Hematopoietic multipotent progenitor cell treated with erythropoietin and hydrocortisone succinate and interleukin-3 and kit ligand, for 8 days (in vitro differentiated cells): ENCODE measurements at places on chromosomes 13 and 19.
A peak's percentile ranks its signal among the peaks of the same experiment; 100 is the strongest.

DNA sequence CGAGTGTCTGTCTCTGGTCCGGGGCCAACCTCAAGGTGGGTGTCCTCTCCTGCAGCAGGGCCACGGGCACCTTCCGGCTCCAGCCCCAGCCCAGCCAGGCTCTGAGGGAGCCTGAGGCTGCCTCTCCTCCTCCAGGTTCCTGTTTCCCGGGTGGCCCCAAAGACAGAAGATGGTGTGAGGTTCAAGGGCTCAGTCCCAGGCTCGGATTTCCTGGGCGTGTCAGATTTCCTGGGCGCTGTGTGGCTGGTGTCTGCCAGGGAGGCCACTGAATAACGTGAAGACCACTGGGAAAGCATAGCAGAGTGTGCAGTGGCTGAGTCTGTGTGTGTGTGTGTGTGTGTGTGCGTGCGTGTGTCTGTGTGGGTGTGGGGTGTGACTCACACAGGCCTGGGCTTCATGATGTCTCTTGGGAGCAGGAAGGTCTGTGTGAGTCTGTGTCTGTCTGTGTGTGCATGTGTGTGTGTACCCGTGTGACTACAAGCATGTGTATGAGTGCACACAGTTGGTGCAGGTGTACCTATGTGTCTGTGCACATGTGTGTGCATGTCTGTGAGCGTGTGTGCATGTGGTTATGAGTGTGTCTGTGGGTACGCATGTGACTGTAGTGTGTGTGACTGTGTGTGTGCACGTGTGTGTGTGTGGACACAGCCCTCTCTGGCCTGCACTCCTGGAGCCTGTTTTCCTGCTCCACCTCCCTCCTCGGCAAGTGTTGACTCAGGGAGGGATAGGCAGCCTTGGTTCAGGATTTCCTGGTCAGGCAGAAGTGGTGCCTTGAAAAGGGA is 28.3 kb downstream of the CEBPA start:
- no peak for DNase-seq

- no peak for DNase-seq
Measured at GRCh38 chr19:41319500-41320184, 9.7 kb downstream of the CCDC97 start.

DNA sequence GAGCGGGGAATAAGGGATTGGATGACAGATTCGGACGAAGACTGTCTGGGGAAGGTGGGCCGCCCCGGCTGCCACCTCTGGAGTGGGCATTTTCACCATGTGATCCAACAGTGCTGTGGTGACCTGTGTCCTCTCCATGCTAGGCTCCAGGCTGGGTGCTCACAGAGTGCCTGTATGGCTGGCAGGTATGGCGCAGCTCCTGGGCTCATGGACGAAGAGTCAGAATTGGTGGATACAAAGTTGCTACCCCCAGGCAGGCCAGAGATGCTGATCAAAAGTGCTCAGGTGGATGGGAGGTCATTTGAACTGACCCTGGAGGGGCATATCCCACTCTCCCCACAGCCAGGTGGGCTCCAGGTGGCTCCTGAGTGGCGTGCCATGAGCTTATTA is 111.3 kb upstream of the UQCRFS1 start:
- no peak for DNase-seq

- DNase-seq: no peak
Measured at GRCh38 chr19:5291588-5292193, 48.9 kb downstream of the PTPRS start.

- no peak for DNase-seq
Measured at GRCh38 chr13:79440958-79441528, 35.0 kb upstream of the RBM26 start.

GRCh38 chr19:34639491-34640085 is 37.4 kb downstream of the SCGB2B2 start:
- peak; percentile 79 for DNase-seq

DNA sequence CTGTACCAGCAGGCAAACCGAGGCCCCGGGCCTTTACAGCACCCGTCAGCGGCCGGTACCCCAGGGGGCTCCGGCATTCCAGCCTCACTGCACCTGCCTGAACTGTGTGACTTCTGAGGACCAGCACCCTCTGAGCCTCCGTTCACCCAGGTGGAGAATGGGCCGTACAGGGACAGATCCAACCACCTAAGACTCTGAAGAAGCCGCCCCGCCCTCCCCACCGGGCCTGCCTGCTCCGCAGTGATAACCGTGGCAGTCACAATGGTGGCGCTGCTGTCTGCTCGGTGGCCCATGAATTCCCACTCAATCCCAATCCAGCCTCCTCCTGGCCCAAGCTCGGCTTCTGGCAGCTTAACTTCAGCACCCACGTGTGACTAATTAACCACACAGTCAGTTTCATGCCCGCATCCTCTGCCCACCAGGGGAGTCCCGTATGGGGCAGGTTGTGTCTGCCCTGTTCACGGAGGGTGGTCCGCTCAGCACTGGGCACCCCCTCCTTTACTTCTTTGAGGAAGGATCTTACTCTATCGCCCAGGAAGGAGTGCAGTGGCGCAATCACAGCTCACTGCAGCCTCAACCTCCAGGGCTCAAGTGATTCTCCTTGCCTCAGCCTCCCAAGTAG is 3.4 kb downstream of the TCF3 start:
- DNase-seq: peak; percentile 69

- DNase-seq: no peak
Measured at GRCh38 chr19:50974702-50975556, 5.5 kb upstream of the KLK6 start.

GRCh38 chr19:30153326-30154210 is 211.5 kb downstream of the URI1 start:
- no peak for DNase-seq

GRCh38 chr13:97125810-97126738 is 96.1 kb upstream of the MBNL2 start:
- no peak for DNase-seq

- DNase-seq: no peak
Measured at GRCh38 chr13:89568276-89568675, 1779.2 kb upstream of the MIR17HG start.

DNA sequence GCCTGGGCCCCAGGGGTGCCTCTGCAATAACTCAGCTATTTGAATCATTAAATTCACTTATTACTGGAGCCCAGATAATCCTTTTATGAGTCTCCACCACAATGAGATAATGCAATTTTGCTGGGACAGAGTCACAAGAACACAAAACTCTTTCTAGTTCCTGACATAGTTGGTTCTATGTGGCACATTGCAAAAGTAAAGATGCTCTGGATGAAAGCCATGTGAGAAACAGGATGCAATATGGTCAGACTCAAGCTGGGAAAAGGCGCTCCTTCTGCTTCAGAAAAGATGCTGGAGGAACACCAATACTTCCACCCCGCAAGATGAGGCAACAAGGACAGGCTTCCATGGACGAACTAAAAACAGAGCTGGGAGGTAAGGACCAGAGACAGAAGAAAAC is 5.7 kb downstream of the ANKRD27 start:
- no peak for DNase-seq

DNA sequence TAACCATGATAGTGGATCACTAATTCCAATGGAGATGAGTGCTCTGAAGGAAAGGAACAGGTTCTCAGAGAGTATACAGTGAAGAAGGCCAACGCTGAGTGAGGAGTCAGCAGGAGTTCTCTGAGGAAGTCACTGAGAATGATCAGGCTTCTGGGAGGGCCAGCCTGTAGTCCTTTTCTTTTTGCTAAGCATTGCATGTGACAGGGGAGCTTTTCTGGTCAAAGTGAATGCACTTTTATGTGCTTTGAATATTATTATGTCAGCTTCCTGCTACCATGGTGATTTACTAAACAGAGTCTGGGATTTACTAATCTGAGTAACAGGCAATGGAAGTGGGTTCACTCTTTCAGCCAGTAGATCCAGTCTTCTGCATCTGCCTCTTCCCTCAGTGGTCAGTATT is 81.1 kb upstream of the SERP2 start:
- DNase-seq: no peak

- DNase-seq: no peak
Measured at GRCh38 chr19:11296264-11296663, 304 bp downstream of the TSPAN16 start.

GRCh38 chr19:32658527-32658926 is 16.5 kb downstream of the ANKRD27 start:
- no peak for DNase-seq

GRCh38 chr19:1028062-1028926 is 1.9 kb downstream of the CNN2 start:
- DNase-seq: peak; percentile 23

DNA sequence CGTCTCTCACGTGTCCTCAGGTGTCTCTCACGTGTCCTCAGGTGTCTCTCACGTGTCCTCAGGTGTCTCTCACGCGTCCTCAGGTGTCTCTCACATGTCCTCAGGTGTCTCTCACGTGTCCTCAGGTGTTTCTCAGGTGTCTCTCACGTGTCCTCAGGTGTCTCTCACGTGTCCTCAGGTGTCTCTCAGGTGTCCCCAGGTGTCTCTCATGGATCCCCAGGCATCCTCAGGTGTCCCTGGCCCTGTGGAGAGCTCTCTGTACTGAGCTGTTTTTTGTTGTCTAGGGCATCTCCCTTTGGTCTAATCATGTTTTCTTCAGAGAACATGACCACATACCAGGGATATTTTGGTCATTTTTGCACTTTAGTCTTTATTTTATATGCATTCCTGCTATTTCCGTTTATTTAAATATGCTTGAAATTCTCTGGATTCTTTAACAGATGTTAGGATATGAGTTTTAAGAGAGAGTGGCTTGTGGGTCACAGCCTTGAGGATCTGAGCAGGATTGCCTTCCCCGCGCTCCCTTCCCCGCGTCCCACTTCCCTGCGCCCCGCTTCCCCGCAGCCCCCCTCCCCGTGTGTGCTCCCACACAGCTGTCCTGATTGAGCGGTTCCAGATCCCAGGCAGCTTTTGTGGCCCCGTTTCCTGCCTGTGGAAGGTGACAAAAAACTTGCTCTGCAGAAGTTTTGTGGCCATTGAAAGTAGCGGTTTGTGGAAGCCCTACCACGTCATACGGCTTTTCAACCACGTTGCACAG is 31.9 kb downstream of the ATP4B start:
- DNase-seq: no peak

DNA sequence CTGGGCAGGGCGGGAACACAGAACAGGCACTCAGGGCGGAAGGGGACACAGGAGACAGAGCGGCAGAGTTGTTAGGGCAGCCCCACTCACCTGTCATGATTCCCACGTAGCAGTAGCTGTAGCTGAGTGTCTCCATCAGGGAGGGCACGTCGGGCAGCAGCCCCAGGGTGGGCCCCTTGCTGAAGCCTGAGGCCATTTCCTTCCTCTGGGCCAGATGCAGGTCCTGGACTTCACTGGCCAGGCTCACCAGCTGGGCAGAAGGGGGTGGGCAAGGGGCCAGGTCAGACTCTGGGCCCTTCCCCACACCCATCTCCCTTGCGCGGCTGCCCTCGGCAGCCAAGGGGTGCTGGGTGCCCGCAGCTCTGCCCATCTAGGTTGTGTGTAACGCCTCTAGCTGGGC is 5.9 kb downstream of the MBOAT7 start:
- DNase-seq: no peak

- DNase-seq: peak; percentile 55
Measured at GRCh38 chr13:92175330-92175729, 776.9 kb downstream of the GPC5 start.

- no peak for DNase-seq
Measured at GRCh38 chr13:30314069-30314468, 6.7 kb upstream of the KATNAL1 start.

- DNase-seq: no peak
Measured at GRCh38 chr13:52003541-52003940, 7.7 kb downstream of the ATP7B start.

- DNase-seq: no peak
Measured at GRCh38 chr19:13931391-13932148, 6.6 kb downstream of the PODNL1 start.

DNA sequence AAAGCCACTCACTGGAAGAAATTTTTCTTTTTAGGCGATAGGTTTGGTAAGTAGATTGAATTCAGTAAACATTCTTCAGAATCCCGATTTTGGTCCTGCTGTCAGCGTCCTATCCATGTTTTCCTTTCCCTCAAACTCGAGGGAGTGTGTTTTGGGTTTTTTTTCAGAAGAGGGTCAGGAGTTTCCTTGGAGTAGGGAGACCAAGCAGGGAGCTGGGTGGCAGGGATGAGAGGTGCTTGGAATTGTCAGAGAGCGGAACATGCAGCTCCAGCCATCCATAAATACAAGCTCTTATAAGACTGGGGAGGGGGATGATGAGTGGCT is 1.6 kb upstream of the PCDH8 start:
- DNase-seq: no peak

GRCh38 chr13:43031881-43032280 is 8.5 kb downstream of the DNAJC15 start:
- DNase-seq: no peak

DNA sequence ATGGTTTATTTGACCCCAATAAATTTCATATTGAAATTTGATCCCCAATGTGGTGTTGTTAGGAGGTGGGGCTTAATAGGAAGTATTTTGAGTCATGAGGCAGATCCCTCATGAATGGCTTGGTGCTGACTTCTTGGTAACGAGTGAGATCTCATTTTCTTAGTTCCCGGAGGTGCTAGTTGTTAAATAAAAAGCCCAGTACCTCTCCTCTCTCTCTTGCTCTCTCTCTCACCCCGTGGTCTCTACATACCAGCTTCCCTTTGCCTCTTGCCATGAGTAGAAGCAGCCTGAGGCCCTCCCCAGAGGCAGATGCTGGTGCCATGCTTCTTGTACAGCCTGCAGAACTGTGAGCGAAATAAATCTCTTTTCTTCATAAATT is 39.4 kb upstream of the KATNAL1 start:
- DNase-seq: no peak

DNA sequence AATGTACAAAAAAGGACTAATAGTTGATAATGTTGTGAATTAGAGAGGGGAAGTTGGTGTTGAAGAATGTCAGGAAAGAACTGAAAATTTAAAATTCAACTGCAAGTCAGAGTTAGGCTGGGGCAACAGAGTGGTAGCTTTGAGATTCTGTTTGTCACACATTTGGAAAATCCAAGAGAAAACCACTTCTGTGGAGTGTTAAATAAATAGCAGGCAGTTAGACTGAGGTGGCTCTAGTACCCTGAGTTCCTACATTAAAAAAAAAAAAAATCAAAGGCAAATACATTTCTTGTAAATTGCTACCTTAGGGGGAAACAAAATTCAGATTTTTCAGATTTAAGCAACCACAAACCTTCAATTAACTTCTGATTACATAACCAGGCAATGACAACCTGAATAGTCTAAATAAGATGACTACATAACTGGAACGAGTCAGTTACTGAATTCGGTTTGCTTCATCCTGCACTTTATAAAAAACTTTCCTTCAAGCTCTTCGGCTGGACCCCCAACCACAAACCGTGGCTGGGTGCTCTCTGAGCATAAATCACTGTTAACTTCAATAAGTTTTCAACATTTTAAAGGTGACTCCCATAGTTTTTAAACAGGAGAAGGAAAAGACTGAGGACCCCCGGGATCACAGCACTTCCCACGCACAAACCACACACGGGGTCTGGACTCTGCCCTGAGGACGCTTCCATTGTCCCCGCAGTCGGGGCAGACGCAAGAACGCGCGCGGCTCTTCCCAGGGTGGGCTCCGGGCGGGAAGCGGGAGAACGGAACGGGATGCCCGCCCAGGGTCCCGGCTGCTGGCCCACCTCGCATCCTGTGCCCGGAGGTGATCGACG is 725 bp downstream of the ZNF682 start:
- DNase-seq: no peak

GRCh38 chr13:93872376-93872775 is 607.1 kb downstream of the DCT start:
- DNase-seq: no peak

GRCh38 chr13:40026741-40027140 is 371.3 kb downstream of the COG6 start:
- DNase-seq: no peak
